ENCODE measurements at places on chromosomes 5 and 9.

DNA sequence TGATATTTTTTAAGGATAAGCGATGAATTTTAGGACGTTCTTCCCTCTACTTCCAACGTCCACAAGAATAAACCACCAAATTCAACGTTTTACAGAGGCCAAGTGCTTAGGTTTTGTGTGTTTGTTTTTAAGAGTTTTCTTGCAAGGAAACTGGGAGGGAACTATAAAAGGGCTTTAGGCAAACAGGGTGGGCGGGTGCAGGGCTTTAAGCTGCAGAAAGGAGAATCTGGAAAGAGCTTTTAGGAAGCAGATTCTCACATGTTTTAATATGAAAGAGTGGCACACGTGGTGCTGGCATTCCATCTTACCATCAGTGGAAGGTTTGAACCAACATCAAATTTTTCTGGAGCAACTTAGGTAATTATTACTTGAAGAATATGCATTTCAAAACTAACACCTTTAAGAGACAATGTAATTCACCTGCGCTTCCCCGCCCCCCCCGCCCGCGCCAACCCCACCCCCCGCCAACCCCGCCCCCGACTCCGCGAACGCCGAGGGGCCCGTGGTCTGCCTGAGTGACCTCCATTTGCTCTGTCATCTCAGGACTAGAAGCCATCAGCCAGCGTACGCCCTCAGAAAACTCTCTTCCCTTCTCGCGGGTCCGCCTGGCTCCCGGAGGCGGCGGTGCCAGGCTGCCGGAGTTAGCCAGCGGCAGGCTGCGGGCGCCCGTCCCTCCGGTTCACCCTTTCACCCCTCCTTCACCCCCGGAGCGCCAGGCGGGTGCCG lies 911 bp upstream of the PIK3R1 start:
- no peak for DNase-seq

- no peak for DNase-seq
Measured at GRCh38 chr9:8486095-8486494, 686.5 kb upstream of the DMAC1 start.

- DNase-seq: no peak
Measured at GRCh38 chr5:130337179-130337888, 433.1 kb downstream of the CHSY3 start.

DNA sequence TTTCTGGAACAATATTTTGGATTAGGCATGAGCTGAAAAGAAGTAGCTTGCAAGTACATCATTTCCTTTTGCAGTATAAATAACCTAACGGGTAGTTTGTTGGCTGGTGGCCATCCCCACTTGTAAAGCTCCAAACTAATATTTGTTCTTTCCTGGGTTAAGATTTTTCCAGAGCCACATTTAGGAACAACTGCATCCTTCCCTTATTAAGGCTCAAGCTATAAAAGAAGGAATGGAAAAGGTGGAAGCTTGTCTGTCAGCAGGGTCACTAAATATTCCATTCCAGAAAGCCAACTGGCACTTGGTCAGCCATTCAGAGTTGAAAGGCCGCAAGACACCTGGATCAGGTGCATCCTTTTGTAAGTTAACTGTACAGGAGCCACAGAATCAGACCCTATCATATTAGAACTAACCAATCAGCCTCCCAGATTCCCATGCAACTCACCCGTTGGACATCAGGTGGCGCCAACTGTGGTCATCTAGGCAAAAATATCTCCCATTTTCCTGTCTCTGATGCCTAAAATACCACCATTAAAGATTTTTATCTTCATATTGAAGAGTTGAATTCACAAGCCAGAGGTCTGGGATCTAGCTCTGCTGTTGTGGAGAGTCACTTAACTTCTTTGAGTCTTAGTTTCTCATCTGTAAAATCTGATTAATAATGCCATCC lies 82.9 kb downstream of the PTCD2 start:
- DNase-seq: no peak

DNA sequence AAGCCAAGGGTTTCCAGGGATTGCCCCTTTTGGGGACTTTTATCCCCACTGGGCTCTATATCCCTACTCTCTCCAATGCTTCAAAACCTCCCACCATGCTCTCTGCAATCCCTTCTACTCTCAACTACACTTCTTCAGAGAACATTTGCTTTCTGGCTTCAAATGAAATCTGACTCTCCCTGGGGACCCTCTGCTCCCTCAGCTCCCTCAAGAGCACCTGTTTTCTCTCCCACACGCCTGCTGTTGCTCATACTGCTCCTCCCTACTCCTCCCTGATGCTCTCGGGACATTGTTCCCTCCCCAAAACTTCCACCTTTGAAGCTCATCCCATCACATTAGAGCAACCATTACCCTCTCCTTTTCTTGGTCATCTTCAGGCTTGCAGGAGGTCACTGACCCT lies 344.9 kb downstream of the CDK5RAP2 start:
- no peak for DNase-seq
